Omental fat pad (tissue), 4 donors: ENCODE measurements at places on chromosomes 1 and 21.

DNA sequence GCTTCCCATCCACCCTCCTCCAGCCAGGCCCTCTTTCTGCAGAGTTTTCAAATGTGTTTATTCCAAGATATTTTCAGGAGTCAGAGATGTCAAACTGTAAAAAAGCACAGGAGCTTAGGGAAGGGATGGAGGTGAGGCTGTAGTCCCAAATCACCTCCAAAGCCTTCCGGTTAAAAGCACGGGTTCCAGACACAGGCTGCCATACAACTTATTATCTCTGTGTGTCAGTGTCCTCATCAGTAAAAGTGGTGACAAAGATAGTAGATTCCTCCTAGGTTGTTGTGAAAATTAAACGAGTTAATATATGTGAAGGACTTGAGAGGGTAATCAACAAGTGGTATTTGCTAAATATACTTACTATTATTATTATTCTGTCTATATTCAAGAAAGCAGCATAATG is 15.1 kb downstream of the S100A7A start:
- DNase-seq, result no peak

GRCh38 chr1:153610811-153611301 is 2.1 kb downstream of the S100A16 start:
- DNase-seq, result no peak

DNA sequence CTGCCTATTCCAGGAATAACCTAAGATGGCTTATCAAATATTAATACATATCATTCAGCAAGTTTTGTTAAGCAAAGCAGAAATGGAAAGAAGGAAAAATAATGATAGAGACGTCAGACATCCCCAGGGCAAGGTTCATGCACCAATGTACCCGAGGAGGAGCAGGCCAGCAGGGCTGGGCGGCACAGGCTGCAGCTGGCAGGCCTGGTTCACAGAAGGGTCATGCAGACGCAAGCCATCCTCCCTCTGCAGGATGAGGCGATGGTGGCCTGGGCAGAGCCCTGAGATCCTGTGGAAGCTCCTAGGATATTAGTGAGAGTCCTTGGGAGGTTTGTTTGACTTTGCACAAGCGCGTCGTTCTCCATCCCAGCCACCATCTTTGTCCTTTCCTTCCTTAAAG is 30.0 kb downstream of the BATF3 start:
- no peak for DNase-seq

DNA sequence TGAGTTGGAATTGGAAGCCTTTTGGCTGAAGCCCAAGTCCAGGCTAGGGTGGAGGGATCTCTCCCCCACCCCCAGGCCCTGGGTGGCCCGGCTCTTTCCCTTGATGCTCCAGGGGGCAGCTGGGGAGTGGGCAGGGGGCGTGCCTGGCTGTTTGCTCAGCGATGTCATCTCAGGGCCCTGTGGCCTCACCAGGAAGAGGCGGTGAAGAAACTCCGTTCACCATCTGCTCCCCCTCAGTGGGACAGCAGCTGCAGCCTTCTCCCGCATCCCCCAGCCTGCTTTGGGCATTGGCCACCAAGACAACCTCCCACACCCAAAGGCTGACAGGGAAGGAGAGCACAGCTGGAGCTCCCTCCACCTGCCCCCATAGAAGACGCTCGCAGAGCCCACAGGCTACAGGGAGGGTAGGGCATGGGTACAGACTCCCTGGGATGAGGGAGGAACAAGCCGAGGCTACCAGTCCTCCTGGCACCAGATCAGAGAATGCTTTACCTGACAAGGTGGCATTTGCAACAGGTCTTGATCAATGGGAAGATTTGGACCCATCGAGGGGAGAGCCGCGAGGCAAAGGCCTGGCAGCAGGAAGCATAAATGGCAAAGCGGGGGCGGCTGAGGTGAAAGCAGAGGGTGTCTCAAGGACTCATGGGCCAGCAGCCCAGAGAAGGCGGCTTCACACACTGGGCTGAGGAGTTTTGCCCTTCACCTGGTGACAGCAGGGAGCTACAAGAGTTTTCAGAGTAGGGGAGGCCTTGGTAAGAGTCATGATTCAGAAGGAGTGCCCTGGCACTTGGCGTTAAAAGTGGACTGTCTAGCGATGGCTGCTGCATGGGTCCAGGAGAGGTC is 6.5 kb upstream of the GUCA2A start:
- DNase-seq, result no peak

GRCh38 chr1:60697204-60697994 is 385.0 kb upstream of the NFIA start:
- no peak for DNase-seq

DNA sequence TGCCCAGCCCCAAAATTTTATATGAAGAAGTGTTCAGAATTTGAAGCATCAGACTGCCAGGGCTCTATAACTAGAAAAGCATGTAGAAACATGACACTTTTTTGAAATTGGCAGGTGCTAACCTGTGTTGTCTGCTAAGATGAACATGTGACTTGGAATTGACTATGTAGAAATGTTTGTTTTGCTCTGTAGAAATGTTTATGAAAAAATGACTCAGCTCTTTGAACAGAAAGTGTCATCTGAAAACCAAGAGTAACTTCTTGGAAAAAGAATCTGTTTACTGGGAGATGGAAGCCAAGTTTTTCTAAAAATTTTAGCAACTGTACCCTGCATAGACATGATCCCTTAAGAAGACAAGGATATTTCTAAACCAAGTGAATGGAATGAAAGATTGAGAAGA is 59.2 kb downstream of the LHX9 start:
- no peak for DNase-seq
